Activated CD4-positive, alpha-beta T cell treated with anti-CD3 and anti-CD28 coated beads, Interleukin-2, amount 10 ng/mL, durations not matched to agents 7 days and 5 days (primary cell): ENCODE measurements at places on chromosomes 7 and 10.
A peak's percentile ranks its signal among the peaks of the same experiment; 100 is the strongest.

GRCh38 chr10:130135676-130136225 is 440 bp upstream of the GLRX3 start:
- DNase-seq: peak; percentile 7

DNA sequence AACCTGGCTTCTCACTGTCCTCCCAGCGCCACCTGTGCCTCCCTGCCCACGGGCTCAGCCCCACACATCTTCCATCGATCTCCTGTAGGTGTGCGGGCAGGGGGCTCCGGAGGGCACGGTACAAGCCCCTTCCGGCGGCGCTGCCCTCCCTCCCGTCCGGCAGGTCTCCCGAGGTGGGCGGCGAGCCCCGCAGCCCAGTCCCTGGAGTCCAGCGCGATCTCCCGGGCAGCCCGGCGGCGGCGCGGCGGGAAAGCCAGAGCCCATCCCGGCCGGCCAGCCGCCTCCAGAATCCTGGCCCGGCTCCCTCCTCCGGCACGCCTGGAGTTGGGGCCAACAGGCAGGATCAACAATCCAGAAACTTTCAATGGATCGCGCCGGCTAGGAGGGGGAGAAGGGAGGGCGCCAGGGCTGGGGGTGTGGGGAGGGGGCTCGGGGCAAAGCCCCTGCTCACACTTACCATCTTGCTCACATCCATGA is 100.1 kb downstream of the HIP1 start:
- DNase-seq: no peak

DNA sequence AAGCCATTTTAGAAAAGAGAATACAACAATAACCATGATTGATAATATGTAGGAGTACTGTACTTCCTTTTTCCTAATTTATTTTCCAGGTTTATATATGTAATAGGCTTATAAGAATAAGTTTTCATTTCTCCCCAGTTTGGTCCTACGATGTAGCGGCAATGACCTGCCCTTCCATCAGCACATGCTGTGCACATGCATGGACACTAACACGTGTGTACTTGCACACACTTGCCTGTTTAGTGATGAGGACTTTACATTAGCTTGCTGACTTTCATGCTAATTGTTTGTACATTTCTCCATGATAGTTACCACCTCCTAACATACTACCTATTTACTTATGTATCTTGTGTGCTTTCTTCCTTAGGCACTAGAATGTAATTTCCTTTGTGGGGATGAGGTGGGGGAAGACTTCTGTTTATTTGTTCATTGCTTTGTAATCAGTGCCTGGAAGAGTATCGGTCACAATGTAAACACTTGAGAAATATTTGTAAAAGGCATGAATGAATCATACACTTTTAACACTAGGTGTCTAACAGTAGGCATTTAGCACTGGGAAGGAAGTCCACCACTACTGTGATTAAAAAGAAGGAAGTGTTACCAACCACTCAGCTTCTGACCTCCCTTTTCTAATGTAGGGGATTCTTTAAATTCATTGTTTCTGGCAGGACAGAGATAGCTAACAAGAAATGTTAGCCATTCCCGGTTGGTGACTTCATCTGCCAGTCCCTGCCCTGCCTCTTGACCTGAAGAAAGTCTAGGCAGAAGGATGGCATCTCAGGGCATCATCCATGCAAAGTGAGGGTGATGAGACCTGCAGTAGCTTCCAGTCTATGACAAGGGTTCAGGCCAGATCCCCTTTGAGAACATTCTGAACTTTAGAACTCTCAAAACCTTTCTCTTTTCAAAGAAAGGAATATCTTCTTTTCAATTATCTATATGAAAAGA is 120.2 kb upstream of the RAB18 start:
- no peak for DNase-seq

DNA sequence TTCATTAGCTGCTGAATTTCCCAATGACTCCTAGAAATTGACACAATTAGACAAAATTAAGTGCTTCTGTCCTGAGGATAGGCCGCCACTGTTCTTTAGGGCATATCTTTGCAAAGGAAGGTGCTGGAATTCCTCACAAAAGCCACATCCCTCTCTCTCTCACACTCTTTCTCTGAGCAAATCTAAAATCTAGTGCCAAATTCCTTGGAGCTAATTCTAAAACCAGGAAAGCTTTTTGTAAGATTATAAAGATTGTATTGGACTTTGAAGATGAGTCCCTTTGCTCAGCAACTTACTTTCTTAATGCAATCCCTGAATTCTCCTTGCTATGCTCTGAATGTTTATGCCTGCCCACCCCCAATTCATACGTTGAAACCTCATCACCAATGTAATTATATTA is 288.9 kb downstream of the KCNMA1 start:
- DNase-seq: no peak

GRCh38 chr7:155073922-155074321 is 3.8 kb downstream of the HTR5A start:
- DNase-seq: no peak

DNA sequence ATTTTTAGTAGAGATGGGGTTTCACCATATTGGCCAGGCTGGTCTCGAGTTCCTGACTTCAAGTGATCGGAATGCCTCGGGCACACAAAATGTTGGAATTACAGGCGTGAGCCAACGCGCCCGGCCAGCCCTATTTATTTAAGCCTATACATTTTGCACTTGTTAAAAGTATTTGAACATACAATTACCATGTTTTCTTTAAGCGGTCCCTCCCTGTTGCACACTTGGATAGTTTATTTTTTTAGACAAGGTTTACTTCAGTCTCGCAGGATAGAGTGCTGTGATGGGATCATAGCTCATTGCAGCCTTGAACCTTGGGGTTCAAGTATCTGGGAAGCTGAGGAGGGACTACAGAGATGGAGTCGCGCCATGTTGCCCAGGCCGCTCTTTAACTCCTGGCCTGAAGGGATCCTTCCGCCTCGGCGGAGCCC is 35.7 kb upstream of the SRRM3 start:
- no peak for DNase-seq

GRCh38 chr7:98921608-98922372 is 43.5 kb downstream of the TRRAP start:
- DNase-seq: no peak

DNA sequence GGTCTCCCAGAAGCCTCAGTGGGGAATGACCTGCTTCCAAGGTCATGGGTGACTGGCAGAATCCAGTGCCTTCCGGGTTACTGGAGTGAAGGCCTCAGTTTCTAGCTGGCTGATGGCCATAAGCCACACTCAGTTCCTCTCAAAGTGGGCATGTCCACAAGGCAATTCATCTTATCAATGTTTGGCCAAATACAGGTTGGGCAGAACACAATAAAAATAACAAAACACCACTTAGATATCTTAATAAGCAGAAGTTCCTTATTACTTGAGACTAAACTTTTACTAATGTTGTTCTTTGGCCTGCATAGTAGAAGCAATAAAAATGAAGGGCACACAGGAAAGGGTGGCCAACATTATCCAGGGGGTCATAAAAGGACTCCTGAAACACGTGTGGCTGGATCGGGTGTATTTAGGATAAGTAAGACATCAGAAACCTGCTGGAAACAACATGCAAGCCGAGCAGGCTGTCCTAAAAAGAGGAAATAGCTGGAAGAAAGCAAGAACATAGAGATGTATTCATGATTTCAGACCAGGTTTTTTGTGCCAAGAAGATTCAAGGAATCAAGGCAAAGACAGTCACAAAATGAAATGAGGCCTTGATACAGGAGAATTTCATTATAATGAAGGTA is 19.6 kb upstream of the AKR1C2 start:
- DNase-seq: no peak

GRCh38 chr10:44939691-44940401 is 19.8 kb upstream of the RASSF4 start:
- no peak for DNase-seq

- no peak for DNase-seq
Observed at GRCh38 chr10:117134056-117134305, 4.1 kb downstream of the VAX1 start.

DNA sequence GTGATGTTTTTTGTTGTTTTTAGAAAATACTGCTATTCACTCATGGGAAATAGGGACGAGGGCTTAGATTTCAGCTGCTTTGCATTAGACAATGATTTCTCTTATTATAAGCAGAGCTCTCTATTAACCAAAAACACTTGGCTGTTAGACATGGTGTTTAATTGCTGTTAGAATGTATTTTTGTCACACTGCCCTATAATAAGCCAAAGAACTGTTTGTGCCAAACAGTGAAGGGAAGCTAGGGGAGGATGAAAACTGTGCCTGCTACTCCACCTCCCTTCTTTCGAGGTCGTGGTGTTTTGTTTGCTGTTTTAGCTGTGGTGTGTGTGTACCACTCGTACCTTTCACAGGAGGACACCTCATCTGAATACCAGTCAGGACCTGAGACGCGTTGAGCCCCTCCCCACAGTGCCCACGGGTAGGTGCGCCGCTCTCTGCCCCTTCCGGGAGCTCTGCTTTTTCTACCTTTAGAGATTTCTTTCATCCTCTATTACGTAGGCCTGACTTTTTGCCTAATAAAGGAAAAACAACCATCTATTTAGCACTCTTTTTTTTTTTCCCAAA is 57.9 kb downstream of the CUX1 start:
- DNase-seq: no peak

- no peak for DNase-seq
Observed at GRCh38 chr10:124829447-124830115, 28.0 kb downstream of the ABRAXAS2 start.

GRCh38 chr10:77768039-77768438 is 130.4 kb upstream of the KCNMA1 start:
- DNase-seq: no peak

DNA sequence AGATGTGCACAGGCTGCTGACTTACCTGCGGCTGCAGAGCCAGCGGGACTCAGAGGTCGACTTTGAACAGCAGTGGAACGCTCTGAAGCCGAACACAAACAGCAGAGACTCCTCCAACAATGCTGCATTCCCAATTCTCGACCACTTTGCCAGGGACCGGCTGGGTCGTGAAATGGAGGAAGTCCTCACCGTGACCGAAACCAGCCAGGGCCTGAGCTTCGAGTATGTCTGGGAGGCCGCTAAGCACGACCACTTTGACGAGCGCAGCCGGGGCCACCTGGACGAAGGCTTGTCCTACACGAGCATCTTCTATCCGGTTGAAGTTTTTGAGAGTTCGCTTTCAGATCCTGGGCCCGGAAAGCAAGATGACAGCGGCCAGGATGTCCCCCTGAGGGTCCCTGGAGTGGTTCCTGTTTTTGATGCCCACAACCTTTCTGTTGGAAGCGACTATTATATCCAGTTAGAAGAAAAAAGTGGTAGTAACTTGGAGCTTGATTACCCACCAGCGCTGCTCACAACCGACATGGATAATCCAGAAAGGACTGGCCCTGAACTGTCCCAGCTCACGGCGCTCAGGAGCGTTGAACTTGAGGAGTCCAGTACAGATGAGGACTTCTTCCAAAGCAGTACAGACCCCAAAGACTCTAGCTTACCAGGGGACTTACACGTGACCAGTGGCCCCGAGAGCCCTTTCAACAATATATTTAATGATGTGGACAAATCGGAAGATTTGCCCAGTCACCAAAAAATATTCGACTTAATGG is 19.4 kb upstream of the BHLHA15 start:
- no peak for DNase-seq

GRCh38 chr10:53487019-53487983 is 714.7 kb upstream of the MBL2 start:
- no peak for DNase-seq
